ENCODE measurements at places on chromosomes 1 and 21.
A peak's percentile ranks its signal among the peaks of the same experiment; 100 is the strongest.

DNA sequence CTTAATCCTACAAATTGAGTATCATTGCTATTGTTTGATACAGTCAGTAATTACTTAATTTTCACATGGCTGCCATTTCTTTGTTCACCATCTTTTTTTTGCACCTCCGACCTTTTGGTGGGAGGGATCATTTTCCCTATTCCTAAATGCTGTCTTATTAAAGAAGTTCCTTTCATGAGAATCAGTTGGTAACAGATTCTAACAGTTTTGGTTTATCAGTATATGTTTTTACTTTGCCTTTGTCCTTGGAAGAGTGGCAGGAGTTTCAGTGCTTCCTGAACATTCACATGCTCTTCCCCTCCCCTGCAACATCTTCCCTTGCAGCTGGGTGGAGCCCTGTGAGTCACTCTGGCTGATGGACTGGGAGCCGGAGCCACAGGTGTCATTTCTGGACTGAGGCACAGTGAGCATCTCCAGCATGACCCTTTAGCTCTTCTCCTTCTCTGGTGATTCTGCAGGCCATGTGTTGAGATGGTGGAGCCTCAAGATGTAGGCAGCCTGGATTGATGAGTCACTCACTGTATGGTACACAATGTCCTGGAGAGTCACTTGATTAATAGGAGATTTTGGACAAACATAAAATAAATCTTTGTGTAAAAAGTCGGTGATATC is 217.7 kb downstream of the URB2 start:
- DNase-seq: peak; percentile 29

- DNase-seq: peak; percentile 70
Measured at GRCh38 chr1:86018283-86018923, 138.2 kb downstream of the COL24A1 start.

DNA sequence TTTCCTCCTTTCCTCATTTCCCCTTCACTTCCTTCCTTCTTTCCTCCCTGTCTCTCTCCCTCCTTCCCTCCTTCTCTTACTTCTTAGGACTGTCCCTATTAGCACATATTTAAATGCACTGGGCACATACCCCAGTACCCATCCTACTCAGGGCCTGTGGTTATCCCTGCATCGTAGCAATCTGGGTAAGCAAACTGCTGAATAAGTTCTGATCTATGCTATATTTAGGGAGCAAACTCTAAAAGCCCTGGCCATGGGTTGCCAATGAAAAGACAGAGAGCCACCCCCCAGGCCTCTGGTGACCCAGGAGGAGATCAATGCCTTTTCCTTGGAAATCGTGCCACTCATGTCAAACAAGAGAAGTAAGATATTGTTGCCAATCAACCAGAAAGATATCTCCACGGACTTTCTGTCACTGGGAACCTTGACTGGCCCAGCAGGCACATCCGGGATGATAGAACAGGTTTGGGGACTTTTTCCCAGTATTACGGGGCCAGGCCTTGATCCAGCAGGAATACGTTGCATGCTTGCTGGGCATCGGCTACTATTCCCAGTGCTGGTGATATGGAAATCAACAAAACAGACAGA is 5.4 kb downstream of the FAM3B start:
- DNase-seq: no peak

GRCh38 chr1:9149837-9150581 is 21.1 kb upstream of the GPR157 start:
- no peak for DNase-seq

DNA sequence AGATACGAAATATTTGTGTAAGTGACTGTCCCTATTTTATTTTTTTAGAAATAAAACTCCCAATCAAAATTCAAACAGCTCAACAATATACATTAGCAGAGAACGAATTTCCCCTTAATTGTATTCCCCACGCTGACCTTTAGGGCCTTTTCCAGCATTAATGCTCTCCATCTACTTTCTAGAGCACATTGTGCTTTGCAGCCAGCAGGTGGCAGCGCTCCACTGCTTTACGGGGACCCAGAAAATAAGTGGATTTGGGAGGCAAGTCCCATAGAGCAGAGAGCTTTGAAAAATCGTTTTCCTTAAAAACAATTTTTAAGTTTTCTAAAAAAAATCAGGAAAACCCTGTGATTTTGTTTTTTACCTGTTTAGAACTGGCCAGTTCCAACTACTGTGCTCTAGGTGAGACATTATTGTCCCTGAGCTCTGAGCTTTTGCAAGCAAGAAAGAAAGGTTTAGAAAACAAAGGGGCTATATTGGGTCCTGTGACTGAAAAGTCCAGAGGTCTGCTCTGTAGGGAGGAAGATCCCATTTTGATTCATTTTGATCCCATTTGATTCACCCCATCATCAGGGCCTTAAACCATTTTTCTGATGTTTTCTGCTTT is 144.4 kb upstream of the ZNF644 start:
- DNase-seq: peak; percentile 64
